Vagina (tissue), 2 donors: ENCODE measurements at places on chromosomes 5 and 9. TPM values are rescaled to one million over a fixed set of nuclear protein-coding genes. Genes with fewer than 3 reads are reported as not detected.

The GCNT4 gene
- 2.5 TPM for total RNA-seq

The FGF18 gene
- 1.7 TPM for total RNA-seq

The SLC4A9 gene
- total RNA-seq: 0.25 TPM

The OBP2B gene
- total RNA-seq: not detected

The CCNI2 gene
- total RNA-seq: not detected

The ARHGEF37 gene
- 17.7 TPM for total RNA-seq

The GABRA6 gene
- total RNA-seq: not detected

The GLRA1 gene
- not detected for total RNA-seq

The DDX4 gene
- total RNA-seq: not detected

The F2RL2 gene
- total RNA-seq: not detected

The HACD4 gene
- total RNA-seq: 3.2 TPM

The ACTBL2 gene
- total RNA-seq: not detected

The SPARC gene
- total RNA-seq: 273 TPM

The CDKN2B-AS1 gene
- 5.9 TPM for total RNA-seq

The BTNL8 gene
- total RNA-seq: not detected

The EIF4E1B gene
- not detected for total RNA-seq

The SHC3 gene
- total RNA-seq: 6.1 TPM

The FRMPD1 gene
- total RNA-seq: 0.98 TPM

The ENTPD2 gene
- 4.9 TPM for total RNA-seq

The C9orf50 gene
- total RNA-seq: not detected

The AGXT2 gene
- total RNA-seq: not detected

The ARID3C gene
- total RNA-seq: not detected

The RNF183 gene
- not detected for total RNA-seq

The STKLD1 gene
- total RNA-seq: not detected

The AGGF1 gene
- 12.0 TPM for total RNA-seq

The WDR38 gene
- total RNA-seq: not detected

The SCGB3A2 gene
- total RNA-seq: not detected

The SPINK6 gene
- not detected for total RNA-seq

The SMARCA2 gene
- 98.0 TPM for total RNA-seq

The IGIP gene
- total RNA-seq: 16.7 TPM

The ATP10B gene
- total RNA-seq: 9.1 TPM

The OR13C5 gene
- total RNA-seq: not detected

The NRG2 gene
- total RNA-seq: 5.2 TPM

The GABBR2 gene
- not detected for total RNA-seq

The ABLIM3 gene
- 50.8 TPM for total RNA-seq

The SV2C gene
- total RNA-seq: 3.4 TPM

The CCDC152 gene
- total RNA-seq: not detected

The TXNDC8 gene
- not detected for total RNA-seq

The CCDC192 gene
- not detected for total RNA-seq

The ZNF454 gene
- 3.4 TPM for total RNA-seq

The KLHL3 gene
- 7.4 TPM for total RNA-seq

The PCSK5 gene
- total RNA-seq: 22.6 TPM

The LCP2 gene
- 25.5 TPM for total RNA-seq

The DEPDC1B gene
- total RNA-seq: 0.74 TPM

The TMEFF1 gene
- total RNA-seq: not detected

The SEC61B gene
- 80.8 TPM for total RNA-seq

The C9orf153 gene
- not detected for total RNA-seq

The SNAPC3 gene
- 22.6 TPM for total RNA-seq

The OR13C9 gene
- not detected for total RNA-seq

The ANKRD31 gene
- 1.2 TPM for total RNA-seq

The PCDHB8 gene
- total RNA-seq: 0.25 TPM
